ENCODE measurements at places on chromosomes 1 and 21.

DNA sequence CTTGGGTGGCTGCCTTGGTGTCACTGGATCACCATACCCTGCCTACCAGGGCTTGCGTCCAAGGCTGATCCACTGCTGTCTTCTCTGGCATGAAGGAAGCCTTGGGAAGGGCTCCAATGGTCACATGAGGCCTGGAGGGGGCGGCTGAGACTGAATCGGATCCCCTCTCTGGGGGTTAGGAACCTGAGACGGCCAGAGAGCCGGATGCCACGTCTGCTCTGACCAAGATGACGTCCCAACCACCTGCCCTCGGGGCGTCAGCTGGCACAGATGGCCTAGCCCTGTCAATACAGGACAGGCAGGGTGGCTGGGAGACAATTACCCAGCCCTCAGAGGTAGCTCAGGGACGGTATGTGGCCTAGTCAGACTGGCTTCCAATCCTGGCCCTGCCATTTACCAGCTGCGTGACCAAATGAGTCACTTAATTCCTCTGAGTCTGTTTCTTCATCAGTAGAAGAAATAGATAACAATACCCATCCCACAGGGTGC lies 5.4 kb downstream of the TRIM62 start:
- DNase-seq = no peak

DNA sequence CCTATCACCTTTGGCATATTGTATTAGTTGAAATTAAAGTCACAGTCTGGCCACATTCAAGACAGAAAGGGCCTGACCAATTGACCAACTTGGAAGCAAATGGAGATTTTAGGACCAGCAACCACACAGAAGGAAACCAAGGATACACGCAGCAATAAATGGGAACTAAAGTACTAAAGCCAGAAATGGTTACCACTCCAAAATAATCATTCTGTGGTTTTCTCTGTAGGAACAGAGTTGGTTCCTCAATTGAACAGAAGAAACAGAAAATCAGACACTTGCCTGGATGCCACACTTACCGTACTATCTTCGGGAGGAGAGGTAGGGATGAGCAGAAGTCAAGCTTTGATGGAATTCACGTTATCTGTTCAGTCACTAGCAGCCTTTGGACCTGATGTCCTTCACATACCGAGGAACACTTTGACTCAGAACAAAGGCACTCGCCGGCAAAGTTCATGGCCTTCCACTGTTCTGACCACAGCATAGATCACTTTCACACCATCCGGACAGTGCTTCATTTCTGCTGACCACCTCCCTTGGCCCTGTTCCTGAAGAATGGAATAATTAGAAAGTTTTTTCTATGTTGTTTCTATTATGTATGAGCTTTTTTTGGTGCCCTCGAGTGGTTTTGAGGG lies 96.9 kb downstream of the LPAR3 start:
- DNase-seq = no peak

DNA sequence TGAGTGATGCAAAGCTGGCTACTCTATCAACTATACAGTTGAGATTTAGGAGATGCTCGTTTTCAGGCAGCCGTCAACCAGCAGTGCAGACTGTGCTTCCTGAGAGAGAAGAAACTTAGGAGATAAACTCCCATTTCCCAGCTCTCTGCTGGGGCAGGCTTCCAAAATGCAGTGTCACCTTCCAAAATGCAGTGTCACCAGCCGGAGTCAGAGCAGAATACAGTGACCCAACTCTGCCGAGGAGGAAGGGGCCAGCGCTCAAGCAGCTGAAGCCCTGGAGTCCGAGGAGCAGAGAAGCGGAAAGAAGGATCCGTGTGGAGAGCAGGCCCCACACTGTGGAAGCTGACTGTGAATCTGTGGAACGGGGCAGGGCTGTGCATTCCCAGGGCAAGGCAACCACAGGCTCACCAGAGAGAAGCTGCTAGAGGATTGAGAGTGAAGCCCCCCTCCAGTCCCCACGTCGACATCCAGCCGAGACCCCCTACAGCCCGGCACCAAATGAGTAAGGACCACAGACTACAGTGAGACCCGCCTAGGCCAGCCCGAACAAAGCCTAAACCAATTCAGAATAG lies 703 bp upstream of the KRTAP12-1 start:
- DNase-seq = no peak

GRCh38 chr1:114671011-114671938 lies 1.4 kb upstream of the DENND2C start:
- DNase-seq = peak; percentile 9

DNA sequence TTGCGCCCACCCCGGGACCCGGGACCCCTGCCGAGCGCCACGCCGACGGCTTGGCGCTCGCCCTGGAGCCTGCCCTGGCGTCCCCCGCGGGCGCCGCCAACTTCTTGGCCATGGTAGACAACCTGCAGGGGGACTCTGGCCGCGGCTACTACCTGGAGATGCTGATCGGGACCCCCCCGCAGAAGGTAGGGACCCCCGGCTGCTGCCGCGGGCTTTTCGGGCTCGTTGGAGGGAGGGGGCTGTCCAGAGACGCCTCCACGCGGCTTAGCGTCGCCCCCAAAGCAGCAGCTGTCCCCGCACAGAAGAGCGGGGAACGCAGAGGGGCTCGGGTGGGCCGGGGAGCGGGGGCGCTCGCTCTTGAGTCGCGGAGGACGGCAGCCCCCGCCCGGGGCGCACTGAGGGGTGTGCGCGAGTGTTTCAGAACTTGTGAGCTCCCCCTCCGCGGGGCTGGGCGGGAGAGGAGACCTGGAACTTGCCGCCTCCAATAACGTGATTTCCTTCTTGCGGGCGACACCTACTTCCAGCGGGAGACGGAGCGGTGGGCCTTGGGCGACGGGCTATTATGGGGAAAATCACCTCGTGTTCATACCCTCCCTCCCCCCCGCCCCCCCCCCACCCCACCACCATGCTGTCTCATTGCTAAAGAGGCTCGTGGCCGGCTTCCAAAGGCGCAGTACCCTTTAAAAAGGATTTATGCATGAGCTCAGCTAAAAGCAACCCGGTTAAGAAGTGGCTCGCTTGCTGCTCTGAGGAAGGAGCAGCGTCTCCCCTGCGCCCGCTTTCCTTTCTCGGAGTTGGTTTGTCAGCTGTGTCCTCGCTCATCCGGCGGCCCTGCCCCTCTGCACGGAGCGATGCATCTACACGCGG lies 664 bp downstream of the BACE2 start:
- no peak for DNase-seq

GRCh38 chr1:10292188-10292587 lies 81.8 kb downstream of the KIF1B start:
- DNase-seq = no peak

GRCh38 chr1:47650611-47651010 lies 212.8 kb downstream of the FOXD2 start:
- no peak for DNase-seq

DNA sequence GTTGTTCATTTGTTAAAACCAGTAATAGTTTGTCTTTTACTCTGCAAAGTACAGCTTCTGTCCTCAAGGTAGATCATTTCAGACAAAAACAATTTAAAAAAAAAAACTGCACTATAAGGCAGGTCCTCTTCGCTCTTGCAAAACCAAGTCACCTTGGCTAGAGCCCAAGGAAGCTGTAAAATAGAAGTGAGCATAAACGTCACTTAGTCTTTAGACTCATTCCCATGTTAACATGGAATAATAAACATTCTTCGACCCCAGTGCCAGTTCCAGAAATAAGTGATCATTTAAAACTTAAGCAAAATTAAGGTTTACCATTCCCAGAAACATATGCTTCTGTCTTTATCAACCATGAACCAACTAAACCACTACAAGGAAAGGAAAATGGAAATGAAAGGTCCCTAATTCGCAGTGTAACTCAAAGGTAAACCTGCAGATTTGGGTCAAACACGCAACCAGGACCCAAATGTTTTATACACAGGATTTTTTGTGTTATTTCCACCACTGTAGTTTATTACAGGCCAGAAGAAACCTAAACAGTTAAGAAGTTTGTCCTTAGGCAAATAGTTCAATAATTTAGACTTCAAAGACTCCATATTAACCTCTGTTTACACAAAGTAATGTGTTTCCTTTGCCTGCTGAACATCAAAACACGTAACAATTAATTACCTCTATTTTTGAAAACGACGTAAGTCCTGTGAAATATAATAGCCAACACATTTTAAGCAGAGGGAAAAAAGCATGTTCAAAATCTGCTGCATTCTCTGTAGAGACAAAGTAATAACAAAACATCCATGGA lies 54.6 kb downstream of the TGFBR3 start:
- DNase-seq = no peak

DNA sequence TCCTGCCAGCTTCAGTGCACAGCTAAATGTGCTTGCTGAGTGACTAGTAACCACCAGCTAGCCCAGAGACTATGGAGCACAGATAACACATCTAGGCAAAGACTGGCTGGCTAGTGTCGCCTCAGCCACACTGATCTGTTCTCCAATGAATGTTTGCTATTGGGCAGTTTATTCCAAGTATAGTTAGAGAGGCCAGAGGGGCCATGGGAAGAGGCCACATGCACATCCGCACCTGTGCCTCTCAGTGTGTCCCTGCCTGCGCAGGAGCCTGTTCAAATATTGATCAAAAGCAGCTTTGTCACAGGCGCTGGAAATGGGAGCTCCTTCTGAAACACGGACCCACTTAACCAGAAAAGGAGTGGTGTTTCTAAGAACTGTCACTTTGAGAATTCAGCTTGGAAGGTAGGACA lies 51.3 kb upstream of the ATP1A1 start:
- no peak for DNase-seq

- no peak for DNase-seq
These were observed 1341.7 kb downstream of the PLA2G4A start for GRCh38 chr1:188170411-188170810.

- DNase-seq = no peak
These were observed 34.4 kb downstream of the INKA2 start for GRCh38 chr1:111704776-111705175.

GRCh38 chr1:185045814-185046492 lies 595 bp downstream of the RNF2 start:
- no peak for DNase-seq

GRCh38 chr1:103171041-103171590 lies 62.8 kb upstream of the COL11A1 start:
- DNase-seq = no peak

DNA sequence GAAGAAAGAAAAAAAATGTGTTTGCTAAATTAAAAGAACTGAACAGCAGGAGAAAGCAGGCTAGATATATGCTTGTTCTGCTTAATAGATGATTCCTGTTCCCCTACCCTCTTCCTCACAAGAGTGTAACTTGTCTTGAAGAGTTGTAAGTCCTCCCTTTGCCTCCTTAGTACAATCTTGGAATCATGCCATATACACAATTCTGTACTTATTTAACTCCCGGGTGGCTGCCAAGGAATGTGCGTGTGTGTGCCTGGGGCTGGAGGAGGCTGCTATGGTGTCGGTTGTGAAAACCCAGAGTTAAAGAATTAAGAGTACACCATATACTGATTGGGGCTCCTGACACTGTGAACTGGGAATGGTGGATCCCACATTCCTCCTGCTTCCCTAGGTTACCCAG lies 194.2 kb downstream of the SIPA1L2 start:
- no peak for DNase-seq

DNA sequence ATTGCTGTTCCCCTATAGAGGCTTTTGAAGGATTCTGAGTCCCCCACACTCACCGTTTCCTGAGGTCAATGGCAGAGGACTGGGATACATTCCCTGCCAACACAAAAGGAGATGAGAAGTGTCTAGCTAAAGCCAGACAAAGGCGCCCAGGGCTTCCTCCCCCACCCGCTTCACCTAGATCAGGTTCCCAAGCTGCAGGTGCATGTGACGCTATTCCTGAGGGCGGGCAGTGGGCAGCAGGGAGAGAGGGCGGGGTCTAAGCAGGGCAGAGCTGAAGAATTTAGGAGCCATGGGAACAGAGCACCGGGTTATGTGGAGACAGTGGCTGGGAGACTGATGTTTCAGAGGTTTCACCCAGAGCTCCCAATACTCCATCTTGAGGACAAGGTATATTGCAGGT lies 6.0 kb upstream of the ARHGEF2 start:
- DNase-seq = no peak

- no peak for DNase-seq
These were observed 41.6 kb upstream of the VWA5B1 start for GRCh38 chr1:20248971-20249612.

GRCh38 chr1:8443558-8444194 lies 125.8 kb downstream of the SLC45A1 start:
- peak; percentile 40 for DNase-seq

GRCh38 chr21:40422896-40423635 lies 423.9 kb downstream of the DSCAM start:
- DNase-seq = no peak
